ENCODE measurements at places on chromosomes 4 and X. TPM values are rescaled to one million over a fixed set of nuclear protein-coding genes. Genes with fewer than 3 reads are reported as not detected.
A peak's percentile ranks its signal among the peaks of the same experiment; 100 is the strongest.

The TMEM255A gene
- total RNA-seq = not detected

DNA sequence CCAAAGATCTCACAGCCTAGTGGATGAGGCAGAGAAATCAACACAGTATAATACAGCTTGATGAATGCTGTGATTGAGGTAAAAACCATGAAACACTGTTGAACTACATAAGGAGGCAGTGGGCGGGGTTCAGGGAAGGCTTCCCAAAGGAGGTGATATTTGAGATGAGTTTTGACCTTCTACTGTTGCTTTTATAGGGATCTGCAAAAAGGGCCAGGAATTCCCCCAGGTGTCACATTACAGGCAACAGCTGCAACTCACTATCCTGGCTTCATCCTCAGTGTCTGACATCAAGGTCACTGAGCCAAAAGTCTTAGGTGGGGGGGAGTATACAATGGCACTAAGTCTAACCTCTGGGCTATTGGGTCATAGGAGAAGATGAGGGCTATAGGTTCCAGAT lies 185.7 kb upstream of the NRK start:
- DNase-seq = no peak

DNA sequence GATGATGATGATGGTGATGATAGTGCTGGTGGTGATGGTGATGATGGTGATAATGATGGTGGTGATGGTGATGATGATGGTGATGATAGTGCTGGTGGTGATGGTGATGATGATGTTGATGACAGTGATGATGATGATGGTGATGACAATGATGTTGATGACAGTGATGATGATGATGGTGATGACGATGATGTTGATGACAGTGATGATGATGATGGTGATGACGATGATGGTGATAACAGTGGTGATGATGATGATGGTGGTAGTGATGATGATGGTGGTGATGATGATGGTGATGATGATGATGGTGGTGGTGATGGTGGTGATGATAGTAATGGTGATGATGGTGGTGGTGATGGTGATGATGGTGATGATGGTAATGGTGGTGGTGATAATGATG lies 80.1 kb upstream of the MXRA5 start:
- DNase-seq = no peak

DNA sequence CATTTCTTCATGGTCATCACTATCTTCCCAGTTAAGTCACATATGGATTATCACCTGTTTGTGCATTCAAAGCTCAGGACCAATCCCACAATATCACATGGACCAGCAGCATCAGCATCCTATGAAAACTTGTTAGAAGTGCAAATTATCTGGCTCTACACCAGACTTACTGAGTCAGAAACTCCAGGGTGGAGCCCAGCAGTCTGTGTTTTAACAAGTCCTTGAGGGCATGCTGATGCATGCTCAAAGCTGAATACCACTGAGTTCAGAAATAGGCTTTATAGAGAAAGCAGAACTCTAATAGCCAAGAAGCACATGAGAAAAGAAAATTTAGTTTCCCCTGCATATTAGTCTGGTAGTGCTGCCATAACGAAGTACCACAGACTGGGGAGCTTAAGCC lies 62.4 kb upstream of the GABRQ start:
- DNase-seq = no peak

The CT47B1 gene
- total RNA-seq = not detected

DNA sequence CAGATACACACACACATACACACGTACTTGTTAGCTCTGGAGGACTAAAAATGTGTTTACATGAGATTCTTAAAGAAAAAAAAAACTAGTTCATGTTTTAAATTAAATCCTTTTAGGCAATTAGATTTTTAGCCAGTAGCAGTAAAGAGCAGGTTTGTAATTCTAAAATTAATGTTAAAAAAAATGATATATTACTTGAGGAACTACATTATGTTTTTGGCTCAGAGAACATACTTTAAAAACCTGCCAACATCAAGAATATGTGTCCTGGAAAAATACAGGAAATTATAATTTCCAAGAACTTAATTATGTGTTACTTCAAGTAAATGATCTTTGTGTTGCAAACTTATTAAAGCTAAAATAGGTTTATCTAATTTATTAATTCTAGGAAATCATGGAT lies 594.3 kb upstream of the PCDH7 start:
- DNase-seq = no peak

The BEND4 gene
- not detected for total RNA-seq

- no peak for DNase-seq
These were observed 137.9 kb upstream of the NALF2 start for GRCh38 chrX:69366183-69366582.

The KLHL4 gene
- total RNA-seq = 0.78 TPM

The EDNRA gene
- total RNA-seq = 1.3 TPM

DNA sequence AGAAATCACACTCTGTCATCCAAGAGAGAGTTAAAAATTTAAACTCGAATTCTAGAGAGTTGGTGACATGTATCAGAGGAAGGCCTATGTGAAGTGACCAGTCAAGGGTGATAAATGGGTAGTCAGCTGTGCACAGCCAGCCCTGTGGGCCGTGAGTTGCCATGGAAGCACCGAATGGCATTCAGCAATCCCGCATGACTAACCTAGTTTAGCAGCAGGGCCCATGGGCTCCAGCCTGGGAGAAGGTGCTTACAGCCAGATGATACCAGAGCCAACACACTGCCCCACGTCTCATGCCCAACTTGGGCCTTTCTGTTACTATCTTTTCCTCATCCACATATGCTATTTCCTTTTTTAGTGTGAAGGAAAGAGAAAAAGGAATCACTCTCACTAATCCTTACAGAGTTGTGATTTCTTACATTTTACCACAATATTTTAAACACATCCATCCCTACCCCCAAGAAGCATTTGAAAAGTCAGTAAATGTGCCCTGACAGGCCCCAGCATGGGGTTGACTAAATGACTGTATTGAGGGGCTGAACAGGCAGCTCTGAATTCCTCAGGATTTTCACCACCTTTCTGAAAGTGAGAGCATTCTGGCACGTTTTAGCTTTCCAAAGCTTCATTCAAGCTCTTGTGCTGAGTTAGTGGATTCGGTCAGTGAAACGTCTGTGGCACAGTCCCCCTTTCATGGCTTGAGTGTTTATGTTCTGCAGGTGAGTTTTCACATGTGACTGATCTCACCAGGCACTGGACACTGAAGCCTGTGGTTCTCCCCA lies 104.2 kb downstream of the AFF1 start:
- peak; percentile 59 for DNase-seq

- no peak for DNase-seq
These were observed 68.3 kb downstream of the PALLD start for GRCh38 chr4:168565130-168565529.

DNA sequence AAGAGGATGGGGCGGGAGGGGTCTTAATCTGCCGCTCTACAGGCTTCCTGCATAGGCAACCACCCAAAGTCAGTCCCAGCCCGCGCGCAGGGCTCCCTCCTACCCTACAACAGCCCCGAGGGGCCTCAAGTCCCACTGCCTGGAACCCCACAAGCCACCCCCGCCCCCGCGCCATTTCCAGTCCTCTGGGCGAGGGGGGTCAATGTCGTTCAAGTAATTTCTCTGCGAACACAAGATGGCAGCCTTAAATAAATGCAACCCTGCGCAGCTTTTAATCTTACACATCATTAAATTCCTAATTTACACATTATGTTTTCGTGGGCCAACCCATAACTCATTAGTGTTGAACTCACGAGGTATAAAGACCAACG lies 92.9 kb downstream of the BCOR start:
- no peak for DNase-seq
